ENCODE measurements at places on chromosomes 16 and 17.

GRCh38 chr17:6577686-6578263 lies 21.4 kb upstream of the PITPNM3 start:
- DNase-seq, result no peak

DNA sequence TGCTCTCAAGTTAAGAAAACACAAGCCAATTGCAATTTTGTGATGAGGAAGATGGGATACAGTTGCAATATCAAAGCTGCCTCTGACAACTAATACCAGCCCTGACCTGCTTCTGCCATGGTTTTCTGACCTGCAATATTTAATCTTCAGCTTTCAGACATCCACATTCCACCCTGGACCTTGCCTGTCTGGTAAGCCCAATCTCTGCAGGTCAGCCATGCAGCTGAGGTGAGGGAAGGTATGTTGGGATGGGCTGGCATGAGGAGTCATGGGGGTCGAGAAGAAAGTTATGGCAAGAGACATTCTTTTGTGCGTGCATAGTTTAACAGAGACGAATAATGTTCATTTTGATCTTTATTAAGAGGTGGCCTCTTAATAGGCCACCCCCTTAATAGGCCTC lies 31.5 kb downstream of the KCNJ16 start:
- DNase-seq, result no peak

GRCh38 chr17:82060614-82061013 lies 5.0 kb downstream of the DUS1L start:
- DNase-seq, result no peak

- no peak for DNase-seq
Measured at GRCh38 chr17:4340914-4341615, 25.4 kb downstream of the UBE2G1 start.

DNA sequence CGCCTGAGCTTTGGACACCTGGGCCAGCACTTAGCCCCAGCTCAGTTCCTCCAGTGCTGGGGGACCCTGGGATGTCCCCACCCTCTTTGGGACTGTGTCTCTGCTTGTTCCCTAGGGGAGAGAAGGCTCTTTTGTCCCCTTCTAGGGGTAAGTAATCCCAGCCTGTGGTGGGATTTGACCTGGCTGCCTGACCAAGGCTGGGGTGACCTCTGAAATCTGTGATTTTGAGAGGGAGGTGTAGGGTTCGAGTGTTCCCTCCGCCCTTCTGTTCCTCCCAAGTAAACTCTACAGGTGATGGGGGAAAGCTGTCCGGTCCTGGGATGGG lies 593 bp downstream of the TMEM92 start:
- DNase-seq, result no peak

DNA sequence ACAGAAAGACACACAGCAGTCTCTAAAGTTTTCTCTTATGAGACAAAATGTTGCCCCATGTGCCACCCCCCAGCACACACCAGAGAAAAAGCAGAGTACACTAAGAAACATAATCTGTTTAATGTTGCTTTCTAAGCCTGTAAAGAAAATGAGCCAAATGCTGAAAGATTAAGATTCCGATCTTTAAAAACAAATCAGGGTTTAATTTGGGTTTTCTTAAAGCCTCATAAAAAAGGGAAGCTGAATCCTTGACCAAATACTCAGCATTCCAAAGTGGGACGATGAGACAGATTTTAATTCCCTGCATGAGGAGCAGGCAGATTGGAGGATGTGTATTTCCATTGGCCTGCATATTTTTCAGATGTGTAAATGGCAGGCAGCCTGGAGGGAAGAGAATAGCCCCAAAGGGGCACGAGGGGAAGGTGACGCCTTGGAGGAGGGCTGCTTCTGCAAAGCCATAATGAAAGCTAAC lies 118.4 kb downstream of the COPRS start:
- DNase-seq, result no peak

GRCh38 chr17:14116263-14117024 lies 47.1 kb downstream of the COX10 start:
- DNase-seq, result no peak

- DNase-seq, result no peak
Measured at GRCh38 chr17:34242587-34243363, 12.3 kb upstream of the CCL2 start.

GRCh38 chr16:11389631-11390565 lies 44.6 kb downstream of the RMI2 start:
- no peak for DNase-seq

DNA sequence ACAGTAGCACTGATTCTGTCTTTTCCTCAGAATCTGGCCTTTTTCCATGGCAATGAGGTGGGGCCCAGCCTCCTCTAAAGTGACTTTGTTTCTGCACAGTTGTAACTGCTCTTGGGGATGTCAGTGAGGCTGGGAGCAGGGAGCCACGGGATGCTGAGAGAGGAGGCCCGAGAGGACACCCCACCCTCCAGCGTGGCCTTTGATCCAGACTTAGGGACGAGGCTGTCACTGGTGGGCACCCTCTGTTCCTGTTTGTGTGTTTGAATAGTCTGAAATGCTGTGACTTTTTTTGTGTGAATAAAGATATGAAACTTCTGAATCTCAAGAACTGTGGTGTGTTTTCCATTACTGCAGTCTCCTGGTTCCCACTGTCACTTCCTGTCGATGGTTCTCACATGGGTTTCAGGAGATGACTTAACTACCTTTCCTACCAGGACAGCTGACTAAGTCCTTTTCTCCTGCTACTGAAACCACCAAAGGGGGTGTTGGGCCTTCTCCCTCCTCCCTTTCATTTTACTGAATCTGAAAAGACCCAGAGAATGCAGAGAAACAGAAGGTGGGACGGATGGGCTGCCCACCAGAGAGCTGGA lies 18.6 kb downstream of the KCTD2 start:
- DNase-seq, result no peak

Data from stimulated activated CD4-positive, alpha-beta T cell treated with anti-CD3 and anti-CD28 coated beads, TNF-alpha, amount 100 ng/mL, for 48 hours (primary cell).